Sciatic nerve (tissue), 2 donors: ENCODE measurements at places on chromosomes 5 and 9. TPM values are rescaled to one million over a fixed set of nuclear protein-coding genes. Genes with fewer than 3 reads are reported as not detected.

The PHF24 gene
- 0.45 TPM for total RNA-seq

The GRIN3A gene
- 0.13 TPM for total RNA-seq

The CLIC3 gene
- 11.3 TPM for total RNA-seq

The ROR2 gene
- total RNA-seq = 3.0 TPM

The AIF1L gene
- total RNA-seq = 92.1 TPM

The ADRB2 gene
- 6.7 TPM for total RNA-seq

The SETD9 gene
- 8.2 TPM for total RNA-seq

The PCDHGA11 gene
- 7.8 TPM for total RNA-seq

The FOXD4L3 gene
- not detected for total RNA-seq

The MRPL41 gene
- 61.1 TPM for total RNA-seq

The PCDHGC4 gene
- total RNA-seq = 4.5 TPM

The MARCOL gene
- total RNA-seq = not detected

The PIGO gene
- total RNA-seq = 25.0 TPM

DNA sequence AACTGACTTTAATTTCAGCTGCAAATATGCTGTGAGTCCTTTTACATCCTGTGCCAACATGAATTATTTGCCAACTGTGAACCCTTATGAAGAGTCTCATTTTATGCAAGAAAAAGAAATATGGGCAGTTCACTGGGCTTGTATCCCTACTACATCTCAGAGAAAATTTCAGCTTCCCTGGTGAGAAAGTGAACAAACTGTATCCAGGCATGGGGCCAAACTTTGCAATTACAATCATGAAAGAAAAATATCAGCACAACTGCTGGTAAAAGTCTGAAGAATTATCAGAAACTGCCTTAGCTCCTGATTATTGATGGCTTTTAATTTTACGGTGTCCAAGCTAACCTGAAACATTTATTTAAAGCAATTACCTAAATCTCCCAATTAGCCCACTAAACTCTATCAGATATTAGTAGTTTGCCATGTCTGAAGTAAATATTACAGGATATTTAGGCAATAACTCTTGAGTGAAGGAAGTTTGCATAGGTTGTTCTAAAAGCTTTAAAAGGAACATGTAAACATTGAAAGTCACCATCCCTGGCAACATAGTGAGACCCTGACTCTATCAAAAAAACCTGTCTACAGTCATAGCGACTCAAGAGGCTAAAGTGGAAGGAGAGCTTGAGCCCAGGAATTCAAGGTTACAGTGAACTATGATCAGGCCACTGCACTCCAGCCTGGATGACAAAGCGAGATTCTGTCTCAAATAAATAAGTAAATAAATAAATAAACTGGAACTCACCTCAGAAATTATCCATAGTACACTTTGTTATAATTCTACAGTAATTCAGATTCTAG lies 83.9 kb upstream of the HCN1 start:
- DNase-seq = no peak

GRCh38 chr9:121133104-121133816 lies 58.5 kb downstream of the CNTRL start:
- peak; percentile 61 for DNase-seq

DNA sequence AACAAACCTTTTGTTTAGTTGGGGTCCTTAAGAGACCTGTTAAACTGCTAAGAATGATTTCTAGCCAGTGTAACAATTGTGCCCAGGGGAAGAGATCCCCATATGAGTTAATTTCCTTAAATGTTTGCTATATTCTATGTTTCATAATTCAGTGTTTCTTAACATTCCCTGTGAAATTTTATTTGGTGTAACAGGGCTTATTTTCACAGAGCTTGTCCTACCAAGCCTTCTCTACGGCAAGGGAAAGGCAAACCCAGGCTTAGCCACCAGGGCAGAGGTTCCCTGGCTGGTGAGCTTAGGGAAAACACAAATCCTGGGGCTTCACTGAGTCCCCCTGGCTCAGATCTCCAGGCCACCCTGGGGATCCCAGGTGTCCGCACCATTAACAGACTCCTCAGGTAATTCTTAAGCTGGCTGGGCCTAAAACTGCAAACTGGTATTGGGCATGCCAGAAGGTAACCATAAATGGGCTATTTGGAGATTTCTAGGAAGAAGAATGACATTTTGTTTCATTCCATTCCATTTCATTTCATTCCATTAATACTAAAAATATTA lies 17.0 kb upstream of the LCP2 start:
- DNase-seq = no peak

DNA sequence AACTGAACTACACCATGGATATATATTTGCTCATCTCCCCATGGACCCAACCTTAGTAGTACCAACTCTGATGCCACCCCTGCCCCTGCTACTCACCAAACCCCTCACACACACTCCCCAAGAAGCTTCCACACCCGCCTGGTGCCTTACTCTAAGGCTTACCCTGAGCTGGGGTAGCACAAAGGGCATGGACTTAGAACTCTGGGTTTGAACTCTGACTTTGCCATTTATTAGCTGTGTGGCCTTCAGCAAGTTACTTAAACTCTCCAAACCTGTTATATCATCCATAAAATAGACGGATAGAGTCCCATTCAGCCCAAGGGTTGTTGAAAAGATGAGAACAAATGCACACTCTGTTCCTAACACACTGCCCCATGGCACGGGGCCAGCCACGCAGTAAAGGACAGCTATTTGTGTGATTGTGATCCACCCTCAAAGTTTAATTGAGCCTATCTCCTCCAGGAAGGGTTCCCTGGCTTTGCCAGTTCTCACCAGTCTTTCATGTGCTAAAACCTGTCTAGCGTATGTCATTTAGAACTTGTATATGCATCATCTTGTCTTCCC lies 111.0 kb downstream of the KLHL3 start:
- no peak for DNase-seq

DNA sequence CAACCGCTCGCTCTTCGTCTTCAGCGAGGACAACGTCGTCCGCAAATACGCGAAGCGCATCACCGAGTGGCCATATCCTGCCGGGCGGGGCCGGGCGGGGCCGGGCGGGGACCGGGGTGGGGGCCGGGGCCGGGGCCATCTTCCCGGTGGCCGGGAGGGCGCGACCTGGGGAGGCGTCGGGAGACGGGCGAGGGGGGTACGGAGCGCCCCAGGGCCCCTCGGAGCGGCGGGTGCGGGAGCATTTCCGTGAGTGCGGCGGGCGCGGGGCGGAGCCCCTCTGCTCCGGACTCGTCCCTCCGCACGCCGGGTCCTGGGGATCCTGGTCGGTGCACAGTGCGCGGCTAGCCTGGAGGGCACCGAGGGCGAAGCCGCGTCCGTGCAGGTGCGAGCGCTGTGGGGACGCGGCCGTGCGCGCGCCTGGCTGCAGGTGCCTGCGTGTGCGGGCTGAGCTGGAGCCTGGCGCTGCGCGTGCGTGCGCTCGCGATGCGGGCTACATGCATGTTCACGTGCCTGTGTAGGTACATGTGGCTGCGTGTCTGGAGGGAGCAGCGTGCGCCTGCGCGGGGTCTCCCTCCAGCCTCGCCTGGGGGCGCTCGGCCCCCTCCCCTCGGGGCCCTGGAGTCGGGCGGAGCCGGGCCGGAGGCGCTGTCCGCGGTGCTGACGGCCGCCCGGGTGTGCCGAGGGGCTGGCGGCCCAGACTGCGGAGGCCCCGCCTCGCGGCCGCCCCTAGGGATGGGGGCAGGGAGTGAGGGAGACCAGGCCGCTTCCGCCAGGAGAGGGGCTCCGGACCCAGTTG lies 762 bp downstream of the CACNA1B start:
- no peak for DNase-seq

DNA sequence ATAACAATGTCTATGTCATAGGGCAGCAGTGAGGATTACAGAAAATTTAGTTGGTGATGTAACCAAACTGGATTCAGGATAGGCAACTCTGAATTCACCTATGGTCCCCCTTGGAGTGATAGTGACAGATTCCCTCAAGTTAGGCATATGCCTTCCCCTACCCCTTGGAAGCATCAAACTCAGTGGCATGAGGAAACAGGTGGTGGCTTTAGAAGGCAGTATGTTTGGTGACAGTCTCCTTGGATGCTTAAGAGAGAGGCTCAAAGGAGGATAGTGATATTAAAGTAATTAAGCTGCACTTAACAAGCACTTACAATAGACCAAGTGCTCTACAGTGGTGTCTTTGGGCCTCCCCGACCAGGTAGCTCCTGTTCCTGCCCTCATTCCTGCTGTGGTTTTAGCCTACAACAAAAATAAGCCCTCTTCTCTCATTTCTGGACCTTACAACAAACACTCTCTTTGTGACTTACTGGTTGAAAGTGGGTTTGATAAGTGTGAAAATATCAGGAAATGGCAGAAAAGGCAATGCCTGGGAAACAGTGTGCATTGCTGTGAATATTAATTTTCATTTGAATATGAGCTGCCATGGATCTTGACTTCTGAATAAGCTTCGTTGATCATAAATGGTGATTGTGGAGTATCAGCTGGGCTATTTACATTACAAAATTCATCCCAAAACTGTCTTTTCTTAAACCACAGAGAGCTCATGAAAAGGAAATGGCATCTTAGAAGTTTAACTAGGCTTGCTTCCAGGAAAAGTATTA lies 29.2 kb downstream of the NR4A3 start:
- no peak for DNase-seq

DNA sequence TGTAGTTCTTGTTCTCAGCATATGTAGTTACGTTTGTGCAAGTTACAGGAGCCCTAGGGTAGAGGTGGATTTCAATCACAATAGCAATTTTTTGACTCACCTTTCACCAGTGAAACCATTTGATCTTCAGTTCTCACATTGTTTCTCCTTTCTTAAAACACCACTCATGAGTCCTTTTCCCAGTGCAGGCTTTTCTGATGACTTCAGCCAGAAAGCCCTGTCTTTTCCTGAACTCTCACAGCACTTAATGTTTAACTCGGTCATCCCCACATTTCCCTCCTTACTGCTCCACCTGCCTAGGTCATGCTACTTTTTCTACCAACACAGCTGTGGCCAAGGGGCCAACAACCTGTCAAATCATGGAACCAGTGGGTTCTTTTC lies 37.9 kb downstream of the ARHGEF28 start:
- no peak for DNase-seq

DNA sequence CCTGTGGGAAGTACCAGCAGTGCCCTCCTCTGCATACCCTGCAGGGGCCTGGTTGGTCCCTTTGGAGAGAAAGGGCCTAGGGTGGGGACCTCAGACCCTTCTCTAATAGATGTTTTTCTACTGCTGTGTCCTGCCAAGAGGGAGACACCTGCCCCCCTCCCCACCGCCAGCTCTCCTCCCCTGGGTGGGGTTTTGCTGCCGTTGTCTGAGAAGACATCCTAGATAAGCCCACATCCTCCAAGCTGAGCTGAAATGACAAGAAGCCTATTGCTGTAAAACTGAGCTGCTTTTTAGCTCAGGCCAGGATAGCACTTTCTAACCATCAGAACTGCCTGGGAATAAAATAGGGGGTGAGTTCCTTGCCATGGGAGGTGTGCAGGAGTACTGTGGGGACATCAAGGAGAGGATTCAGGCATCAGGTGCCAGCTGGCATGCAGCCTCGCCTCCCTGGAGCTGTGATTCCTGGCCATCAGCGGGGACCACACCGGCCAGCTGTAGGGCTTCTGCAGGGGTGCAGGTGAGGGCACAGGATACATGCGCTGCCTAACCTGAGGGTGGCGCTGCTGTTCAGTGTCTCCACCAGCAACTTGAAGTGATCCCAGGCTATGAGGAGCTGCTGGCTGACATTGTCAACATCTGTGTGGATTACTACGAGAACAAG lies 37.9 kb downstream of the CYFIP2 start:
- DNase-seq = no peak

GRCh38 chr5:57495285-57496086 lies 12.9 kb upstream of the ACTBL2 start:
- no peak for DNase-seq

DNA sequence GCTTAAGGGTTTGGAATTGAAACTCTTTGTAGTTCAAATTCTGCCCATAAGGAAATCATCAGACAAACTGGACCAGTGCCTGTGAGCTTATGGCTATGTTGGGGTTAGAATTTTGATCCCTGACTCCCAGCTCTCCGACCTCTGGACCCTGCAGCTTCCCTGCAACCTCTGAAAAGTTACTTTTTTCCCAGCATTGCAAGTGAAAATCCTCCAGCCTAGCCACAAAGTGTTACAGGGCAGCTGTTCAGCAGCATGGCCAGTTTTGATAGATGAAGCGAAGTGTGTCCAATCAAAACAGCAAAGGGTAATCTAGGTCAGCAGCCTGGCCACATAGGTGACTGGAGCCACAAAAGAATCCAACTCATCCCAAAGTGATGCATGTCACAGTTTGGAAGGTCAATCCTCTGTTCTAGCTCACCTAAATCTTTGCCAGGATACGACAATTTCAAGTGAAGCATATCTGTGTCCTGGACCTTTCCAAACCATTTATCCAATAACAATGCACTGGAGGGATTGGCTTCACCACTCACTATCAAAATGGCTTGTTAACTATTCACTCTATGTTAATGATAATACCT lies 4.7 kb upstream of the CPEB4 start:
- DNase-seq = no peak

- no peak for DNase-seq
These were observed 84.0 kb upstream of the AGXT2 start for GRCh38 chr5:35131723-35132122.

DNA sequence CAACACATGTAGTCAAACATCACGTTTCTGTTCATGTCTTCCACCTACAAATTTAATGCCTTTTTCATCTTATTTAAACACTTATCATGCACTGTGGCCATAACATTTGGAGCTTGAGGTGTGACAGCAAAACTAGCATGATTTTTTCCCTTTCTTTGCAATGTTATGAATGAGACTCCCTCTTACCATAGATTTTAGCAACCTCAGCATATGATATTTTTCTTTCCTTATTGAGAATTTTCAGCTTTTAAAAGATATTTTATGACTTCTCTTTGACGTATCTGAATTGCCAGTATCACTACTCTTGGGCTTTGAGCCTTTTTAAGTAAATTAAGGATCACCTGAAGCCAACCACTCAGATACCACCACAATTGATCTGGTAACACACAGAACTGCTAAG lies 32.7 kb upstream of the ISOC1 start:
- DNase-seq = no peak

GRCh38 chr9:101736717-101737116 lies 1.7 kb downstream of the GRIN3A start:
- no peak for DNase-seq

- no peak for DNase-seq
These were observed 306.5 kb upstream of the ITGA1 start for GRCh38 chr5:52481201-52481600.

DNA sequence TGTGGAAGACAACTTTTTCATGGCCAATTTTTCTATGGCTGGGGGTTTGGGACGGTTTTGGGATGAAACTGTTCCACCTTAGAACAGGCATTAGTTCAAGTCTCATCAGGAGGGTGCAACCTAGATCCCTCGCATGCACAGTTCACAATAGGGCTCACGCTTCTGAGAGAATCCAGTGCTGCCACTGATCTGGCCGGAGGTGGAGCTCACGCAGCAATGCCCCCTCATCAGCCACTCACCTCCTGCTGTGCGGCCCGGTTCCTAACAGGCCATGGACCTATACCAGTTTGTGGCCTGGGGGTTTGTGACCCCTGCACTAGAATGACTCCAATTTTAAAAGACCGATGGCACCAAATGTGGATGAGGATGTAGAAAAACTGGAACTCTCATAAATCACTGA lies 127.2 kb upstream of the IER5L start:
- peak; percentile 31 for DNase-seq

GRCh38 chr5:60977956-60978737 lies 33.1 kb downstream of the NDUFAF2 start:
- no peak for DNase-seq

GRCh38 chr5:3041001-3041400 lies 289.5 kb upstream of the IRX2 start:
- no peak for DNase-seq
